ENCODE measurements at places on chromosomes 6 and 20.
A peak's percentile ranks its signal among the peaks of the same experiment; 100 is the strongest.

GRCh38 chr6:129490521-129491255 lies 219.3 kb downstream of the ARHGAP18 start:
- DNase-seq = peak; percentile 19

DNA sequence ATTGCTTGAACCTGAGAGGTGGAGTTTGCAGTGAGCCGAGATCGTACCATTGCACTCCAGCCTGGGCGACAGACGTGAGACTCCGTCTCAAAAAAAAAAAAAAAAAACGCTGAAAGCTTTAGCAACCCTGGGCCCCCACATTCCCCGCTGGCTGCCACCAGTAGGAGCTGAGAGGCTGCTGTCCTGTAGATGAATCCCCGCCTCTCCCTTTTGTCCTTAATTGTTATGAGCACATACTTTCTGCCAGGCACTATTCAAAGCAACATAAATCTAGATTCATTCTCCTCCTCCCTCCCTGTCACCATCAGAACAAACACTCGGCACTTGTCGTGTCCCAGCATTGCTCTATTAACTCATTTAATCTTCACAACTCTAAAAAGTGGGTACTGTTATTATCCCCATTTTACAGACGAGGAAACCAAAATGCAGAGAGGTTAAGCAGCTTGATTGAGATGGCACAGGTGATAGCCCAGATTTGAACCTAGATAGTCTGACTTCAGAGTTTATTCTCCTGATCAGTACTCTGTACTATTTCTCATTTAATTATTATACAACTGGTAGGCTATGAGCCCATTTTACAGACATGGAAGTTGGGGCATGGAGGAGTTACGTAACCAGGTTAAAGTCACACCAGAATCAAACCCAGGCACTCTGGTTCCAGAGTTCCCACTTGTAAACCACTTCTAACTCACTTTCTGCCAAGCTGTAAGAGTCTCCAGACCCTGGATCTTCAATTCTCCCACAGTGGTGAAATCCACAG lies 97.4 kb downstream of the EYA2 start:
- DNase-seq = no peak

DNA sequence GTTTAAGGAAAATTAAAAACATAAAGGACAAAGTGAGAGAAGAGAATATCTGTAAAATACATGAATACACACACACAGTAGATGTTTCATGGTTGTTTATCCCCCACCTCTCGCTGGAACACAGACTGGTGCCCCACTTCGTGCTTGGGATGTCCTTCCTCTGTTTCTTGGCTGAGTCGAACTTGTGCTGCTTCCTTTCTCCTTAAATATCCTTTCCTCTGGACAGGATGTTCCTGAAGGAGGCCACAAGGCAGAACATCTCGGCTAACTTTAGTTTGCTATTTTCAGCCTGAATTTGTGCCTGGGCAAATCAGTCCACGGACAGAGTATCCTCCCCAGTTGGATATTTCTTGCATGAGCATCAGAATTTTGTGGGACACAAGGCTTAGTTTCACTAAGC lies 54.7 kb upstream of the ZMYND8 start:
- no peak for DNase-seq

DNA sequence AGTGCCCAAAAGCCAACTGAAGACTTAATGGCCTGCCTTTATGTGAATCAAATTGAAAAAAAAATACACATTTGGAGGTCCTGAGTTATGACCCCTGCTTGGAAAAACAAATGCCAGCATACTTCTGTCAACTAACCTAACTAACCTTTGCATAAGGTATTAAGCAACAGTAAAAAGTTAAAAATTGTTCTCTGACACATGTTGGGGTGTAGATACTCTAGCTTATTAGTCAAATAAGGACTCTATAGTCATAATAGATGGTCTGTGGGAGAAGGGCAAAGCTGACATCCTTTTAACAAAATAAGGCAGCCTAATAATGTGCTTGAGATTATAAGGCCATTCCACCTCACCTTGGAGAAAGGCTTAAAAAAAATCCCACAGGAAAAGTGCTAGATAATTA lies 140.5 kb downstream of the HIVEP2 start:
- no peak for DNase-seq

- no peak for DNase-seq
Observed at GRCh38 chr6:3176562-3177355, 19.4 kb upstream of the TUBB2A start.

DNA sequence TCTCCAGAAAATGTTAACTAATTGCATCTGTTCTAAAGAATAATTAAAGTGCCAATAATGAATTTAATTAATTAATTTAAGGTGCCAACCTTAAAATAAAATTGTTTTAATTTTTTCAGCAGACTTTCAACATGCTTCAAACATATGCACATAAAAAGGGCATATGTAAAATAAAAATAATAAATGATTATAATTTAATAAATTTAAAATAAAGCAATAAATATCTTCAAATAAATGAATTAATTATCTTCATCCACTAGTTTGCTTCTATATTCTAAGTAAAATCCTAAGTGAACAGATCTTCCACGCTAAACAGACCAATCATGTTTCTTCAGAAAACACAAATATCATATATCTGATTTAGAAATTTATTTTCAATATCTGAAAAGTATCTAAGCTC lies 119.2 kb downstream of the HIVEP2 start:
- DNase-seq = no peak

- no peak for DNase-seq
Observed at GRCh38 chr6:20001286-20001685, 164.1 kb downstream of the ID4 start.
